ENCODE measurements at places on chromosomes 3 and 15.

- no peak for DNase-seq
These were observed 93.7 kb upstream of the GK5 start for GRCh38 chr3:142319094-142319493.

DNA sequence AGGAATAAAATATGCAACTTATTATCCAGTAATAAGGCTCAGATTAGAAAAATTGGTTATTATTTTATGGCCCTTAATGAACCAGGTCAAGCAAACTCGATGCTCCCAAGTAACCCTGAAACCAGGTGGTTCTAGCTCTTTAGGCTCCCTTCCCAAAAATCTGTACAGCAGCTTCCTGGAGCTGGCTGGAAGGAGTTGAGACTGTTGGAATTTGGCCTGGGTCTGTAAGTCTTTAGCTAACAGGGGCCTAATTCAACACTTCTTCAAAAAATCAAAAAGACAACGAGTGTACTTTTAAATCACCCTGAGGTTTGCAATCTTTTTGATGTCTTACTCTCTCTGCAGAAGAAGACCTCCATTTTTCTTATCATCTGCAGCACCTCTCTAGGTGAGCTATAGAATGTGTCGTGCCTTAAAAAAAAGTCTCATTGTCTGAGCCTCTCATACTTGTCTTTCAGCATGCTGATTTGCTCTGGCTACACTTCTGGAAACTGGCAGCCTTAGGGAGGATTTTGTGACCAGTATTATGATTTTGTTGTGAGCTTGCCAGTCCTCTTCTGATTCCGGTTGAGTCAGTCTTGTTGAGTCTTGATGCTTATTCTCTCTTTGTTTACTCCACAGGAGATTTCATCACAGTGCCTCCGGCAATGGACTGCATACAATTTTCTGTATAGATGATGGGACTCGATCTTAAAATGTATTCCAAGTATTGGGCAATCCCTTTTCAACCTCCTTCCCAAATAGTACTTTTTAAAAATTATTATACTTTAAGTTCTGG is 235.0 kb upstream of the KBTBD8 start:
- DNase-seq = peak; percentile 87

- DNase-seq = no peak
These were observed 515.2 kb upstream of the CCDC54 start for GRCh38 chr3:106862067-106862466.

GRCh38 chr3:185613016-185613415 is 26.9 kb downstream of the SENP2 start:
- DNase-seq = no peak

DNA sequence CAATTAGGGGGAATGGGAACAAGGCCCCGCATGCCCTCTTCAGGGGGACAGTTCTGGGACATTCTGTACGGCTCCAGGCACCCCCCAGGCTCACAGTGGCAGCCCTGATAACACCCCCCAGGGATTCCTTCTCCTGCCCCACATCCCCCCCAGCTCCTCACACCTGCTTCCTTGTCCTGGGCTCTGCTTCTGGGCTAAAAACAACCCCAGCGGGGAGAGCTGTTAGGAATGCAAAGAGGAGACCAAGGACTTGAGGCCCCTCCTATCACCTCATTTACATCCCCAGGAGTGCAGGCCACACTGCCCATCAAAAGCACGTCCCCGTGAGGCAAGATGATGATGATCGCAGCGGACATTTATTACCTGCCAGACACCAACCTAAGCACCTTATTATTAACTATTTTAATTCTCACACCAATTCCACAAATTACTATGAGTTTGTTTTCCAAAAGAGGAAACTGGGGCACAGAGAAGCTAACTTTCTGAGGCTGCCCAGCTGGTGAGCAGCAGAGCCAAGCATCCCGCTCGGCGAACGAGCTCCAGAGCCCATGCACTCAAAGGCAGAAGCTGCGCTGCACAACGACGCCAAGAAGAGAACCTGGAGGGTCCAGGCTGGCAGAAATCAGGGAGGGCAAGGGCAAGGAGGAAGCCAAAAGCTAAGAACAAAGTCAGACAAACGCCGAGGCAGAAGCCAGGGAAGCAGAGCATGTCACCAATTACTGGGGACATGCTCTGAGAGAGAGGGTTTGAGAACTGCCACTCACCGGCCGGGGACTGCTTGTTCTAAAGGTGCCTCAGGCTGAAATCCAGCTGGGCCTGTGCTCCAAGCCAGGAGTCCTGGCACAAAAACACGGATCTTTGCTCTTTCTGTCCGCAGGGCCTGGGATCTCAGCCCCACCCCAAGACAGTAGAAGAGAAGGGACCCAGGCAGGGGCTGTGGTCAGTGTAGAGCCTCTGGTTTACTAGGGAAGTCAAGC is 76.2 kb upstream of the NSMCE3 start:
- no peak for DNase-seq

- DNase-seq = no peak
These were observed 241.9 kb upstream of the PEX5L start for GRCh38 chr3:180278583-180279188.

DNA sequence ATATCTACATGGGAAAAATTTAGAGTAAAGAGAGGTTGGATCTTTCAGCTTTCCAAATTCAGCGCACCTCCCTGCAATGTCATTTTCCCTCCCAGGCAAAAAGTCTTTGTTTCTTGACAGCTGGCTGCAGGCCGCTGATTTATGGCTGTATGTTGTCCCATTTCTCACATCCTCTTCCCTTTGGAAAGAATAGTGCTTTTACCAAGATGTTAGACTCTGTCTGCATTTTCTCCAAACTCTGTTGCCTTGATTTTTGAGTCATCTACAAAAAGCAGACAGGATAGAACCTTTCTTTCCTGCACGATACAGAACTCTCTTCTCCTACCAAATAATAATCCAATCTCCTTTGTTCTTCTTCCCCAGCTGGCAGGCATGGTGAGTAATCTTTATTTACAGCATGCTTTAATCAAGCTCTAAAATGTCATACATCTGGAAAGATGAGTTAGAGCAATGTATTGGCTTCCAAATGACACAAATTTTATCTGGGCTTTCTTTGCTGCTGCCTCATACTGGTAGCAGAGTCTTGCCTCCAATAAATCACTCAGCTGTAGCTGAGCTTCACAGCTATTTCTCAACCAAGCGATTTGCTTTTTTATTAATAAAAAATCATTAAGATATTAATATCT is 101.9 kb downstream of the PIK3R4 start:
- no peak for DNase-seq

DNA sequence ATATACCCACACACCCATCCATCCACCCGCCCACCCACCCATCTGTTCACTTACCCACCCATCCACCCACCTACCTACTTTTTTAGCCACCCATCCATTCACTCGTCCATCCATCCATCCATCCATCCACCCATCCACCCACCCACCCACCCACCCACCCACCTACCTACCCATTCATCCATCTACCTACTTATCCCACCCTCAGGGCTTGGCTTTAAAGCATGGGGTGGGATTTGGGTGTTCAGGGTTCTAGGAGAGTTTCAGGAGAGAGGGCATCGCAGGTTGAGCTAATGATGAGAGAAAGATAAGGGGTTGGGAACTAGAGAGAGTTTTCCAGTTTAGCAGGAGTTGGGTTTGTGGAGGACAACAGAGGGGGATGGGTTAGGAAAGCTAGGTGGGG is 9.7 kb downstream of the FBLN2 start:
- DNase-seq = no peak
